ENCODE measurements at places on chromosomes 7 and 10.

- DNase-seq: no peak
Measured at GRCh38 chr10:68870061-68870460, 31.1 kb upstream of the DDX50 start.

DNA sequence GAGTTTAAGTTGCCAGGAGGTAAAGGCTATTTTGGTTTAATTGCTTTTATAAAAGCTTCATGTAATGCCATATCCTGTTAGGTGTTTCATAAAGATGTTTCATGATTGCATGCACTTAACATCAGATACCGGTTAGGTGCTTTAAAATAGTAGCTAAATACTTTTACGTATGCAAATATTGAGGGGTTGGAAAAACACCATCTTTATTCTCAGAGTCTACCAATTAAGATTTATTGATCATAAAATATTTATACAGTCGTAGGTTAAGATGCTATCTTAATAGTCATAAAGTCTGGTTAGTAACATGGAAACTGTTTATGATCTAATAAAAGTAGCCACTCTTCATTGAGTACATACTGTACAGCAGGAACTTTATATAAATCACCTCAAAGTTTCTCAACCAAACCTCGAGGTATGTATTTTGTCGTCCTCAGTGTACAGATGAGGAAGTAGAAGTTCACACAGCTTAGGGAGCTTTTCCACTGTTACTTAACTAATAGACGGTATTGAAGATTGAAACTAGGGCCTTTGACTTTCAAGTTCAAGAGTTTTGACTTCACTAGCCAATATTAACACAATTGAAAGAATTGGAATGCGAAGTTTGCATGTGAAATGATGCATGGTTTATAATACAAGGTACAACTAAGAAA lies 897.1 kb downstream of the GATA3 start:
- DNase-seq: no peak

DNA sequence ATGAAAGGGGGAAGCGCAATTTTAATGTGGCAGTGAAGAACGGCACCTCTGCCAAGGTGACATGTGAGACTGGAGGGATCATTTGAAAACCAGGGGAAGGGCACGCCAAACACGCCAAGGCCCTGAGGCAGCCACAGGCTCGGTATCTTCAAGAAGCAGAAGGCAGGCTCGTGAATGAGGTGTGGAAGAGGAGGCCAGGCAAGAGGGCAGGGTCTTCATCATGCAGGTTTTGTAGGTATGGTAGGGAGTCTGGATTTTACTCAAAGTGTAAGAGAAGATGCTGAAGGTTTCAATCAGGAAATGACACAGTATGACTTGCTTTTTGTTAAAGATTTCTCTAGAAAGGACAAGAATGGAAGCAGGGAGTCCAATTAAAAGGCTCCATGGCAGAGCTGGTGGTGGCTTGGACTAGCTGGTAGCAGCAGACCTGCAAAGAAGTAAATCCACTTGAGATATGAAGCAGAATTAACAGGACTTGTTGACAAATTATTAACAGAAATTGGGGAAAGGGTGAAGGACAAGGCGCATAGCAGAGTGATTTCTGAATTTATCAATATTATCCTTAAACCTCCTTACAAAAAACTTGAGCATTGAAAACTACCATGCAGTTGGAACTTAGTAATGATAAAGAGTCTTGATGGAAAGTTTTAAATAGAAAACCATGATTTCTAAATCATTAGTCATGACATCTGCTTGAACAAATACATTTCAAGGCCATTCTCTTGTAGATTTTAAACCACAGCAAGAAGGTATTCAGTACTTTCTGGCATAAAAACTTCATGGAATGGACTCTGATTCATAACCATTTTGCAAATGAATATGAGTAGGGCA lies 70.4 kb downstream of the COA1 start:
- DNase-seq: no peak

DNA sequence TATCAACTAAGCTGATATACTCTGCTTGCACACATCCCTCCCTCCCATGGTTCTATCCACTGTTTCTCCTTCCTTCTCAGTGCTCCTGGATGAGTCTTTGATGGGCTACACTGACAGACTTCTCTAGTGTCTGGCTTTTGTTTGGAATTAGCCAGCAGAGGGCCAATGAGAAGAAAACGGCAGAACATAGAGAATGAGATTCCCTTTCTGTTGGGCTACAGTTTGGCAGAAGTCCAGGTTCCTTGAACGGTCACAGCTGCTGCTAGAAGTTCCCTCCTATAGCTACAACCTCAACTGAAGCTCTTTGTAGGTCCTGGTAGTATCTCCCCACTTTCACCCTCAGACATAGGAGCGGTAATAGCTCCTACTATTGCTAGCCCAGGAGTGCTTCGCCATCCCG lies 251.1 kb upstream of the LRRN3 start:
- DNase-seq: no peak

DNA sequence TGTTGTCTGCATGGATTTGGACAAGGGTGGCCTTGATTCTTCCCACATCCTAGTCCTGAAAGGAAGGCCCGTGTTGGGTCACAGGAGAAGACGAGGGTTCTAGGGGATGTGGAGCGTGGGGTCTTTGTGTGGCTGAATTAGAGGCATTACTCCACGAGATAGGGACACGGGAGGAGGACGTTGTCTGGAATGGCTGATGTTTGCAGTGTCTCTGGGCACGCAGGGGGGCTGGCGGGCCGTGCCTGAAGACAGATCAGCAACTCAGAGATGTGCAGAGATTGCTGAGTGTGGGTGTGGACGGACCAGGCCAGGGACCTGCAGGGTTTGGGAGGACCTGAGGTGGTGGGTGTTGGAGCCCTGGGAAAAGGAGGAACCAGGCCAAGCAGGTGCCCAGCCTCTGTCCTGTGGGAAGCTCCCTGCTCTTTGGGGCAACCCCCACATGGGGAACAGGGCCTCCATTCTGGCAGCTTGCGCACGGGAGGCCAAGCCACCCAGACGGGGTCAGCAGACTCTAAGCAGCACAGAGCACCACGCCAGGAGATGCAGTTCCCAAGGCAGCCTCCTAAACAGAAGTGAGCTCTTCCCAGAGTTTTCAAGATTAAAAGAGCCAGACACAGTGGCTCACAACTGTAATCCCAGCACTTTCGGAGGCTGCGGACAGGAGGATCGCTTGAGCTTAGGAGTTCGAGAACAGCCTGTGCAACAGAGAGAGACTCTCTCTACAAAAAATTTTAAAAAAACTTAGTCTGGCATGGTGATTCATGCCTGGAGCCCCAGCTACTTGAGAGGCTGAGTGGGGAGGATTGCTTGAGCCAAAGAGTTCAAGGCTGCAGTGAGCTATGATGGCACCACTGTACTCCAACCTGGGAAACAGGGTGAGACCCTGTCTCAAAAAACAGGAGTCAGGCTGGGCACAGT lies 71.0 kb upstream of the GTF2I start:
- DNase-seq: no peak

GRCh38 chr10:98609265-98609664 lies 162.5 kb upstream of the HPS1 start:
- no peak for DNase-seq

- no peak for DNase-seq
Measured at GRCh38 chr7:50293509-50294179, 10.9 kb upstream of the IKZF1 start.

DNA sequence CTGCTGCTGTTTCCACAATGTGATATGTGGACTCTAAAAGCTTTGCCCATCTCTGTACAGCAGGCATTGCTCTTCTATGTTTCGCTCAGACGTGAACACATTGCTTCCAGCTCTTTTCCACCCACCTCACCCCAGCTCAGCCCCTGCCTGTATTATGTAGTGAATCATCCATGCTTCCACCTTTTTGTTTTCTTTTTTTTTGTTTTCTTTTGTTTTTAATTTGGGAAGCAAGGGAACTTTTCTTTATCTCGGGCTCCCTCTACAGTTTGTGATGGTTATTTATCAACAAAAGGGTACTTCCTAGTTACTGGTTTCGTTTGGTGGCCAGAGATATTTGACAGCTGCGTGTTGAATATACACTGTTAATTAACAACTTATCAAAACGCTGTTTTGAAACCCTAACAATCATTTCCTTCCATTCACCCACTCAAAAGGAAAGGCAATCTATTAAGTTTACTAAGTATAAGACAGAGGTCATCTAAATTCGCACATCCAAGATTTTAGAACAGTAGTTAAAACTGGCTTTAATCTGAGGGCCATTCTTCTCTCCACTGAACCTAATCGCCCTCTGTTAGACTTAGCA lies 127.9 kb upstream of the STK17A start:
- DNase-seq: peak; percentile 48

- no peak for DNase-seq
Measured at GRCh38 chr7:128162666-128163065, 78.4 kb upstream of the LEP start.

DNA sequence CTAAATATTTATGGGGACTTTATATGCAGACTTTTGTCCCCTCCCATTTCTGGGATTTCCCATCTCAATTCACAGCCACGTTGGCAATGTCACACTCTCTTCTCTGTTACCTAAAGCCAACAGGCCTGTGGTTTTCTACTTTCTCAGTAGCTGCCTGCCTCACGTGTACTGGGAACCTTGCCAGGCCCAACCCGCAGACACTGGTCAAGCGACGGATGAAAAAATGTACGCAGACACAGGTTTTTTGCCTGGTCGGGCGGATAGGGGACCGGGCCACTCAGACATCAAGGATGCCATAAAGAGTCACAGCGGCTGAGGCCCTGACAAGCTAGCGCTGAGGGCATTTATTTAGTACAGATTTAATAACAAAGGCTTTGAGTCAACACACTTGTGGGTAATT lies 204.4 kb upstream of the DPP6 start:
- DNase-seq: no peak

GRCh38 chr10:70617798-70618568 lies 15.4 kb upstream of the PRF1 start:
- no peak for DNase-seq

DNA sequence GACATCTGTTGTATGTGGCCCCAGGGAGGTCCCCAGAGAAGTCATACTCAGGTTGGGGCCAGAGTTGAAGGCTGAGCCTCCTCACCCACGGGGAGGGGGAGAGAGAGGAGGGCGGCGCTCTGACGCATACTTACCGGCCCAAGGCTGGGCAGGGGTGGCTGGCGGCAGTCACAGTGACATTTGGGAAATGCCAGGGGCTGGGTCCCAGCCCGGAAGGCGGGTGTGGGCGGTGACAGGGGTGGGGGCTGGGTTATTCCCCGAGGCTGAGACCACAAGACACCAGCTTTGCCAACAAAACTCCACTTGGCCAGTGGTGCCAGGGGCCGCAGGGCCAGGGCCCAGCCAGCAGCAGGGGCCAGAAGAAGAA lies 41.1 kb downstream of the RASGEF1A start:
- no peak for DNase-seq

GRCh38 chr7:20284003-20284770 lies 46.5 kb upstream of the ITGB8 start:
- DNase-seq: no peak

- DNase-seq: no peak
Measured at GRCh38 chr10:12228851-12229250, 32.9 kb downstream of the CDC123 start.

- DNase-seq: no peak
Measured at GRCh38 chr10:35959252-35959651, 317.2 kb upstream of the FZD8 start.

DNA sequence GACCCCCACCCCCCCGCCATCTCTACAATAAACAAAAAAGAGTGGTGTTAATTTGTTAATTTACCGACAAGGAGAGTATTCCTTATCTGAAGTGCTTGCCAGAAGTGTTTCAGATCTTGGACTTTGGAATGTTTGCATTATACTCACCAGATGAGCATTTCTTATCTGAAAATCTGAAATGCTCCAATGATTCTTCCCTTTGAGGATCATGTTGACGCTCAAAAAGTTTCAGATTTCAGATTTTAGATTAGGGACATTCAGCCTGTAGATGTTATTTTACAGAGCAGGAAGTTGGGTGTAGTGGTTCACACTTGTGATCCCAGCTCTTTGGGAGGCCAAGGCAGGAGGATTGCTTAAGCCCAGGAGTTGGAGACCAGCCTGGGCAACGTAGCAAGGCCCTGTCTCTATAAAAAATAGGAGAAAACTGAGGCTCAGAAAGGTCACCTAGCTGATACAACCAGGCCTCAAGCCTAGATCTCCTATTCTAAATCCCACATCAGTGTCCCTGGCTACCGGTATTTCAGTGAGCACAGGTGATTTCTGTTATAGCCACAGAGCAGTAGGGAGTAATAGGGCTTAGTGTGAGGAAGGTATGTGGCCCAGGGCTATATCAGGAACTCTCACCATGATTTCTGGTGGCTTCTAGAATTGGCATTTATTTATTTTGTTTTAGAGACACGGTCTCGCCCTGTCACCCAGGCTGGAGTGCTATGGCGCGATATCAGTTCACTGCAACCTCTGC lies 35.4 kb downstream of the TMEM120A start:
- DNase-seq: no peak
